Stimulated activated CD4-positive, alpha-beta T cell treated with anti-CD3 and anti-CD28 coated beads, Interleukin-12 subunit alpha, Interleukin-12 subunit beta, amount 100 ng/mL, for 48 hours (primary cell): ENCODE measurements at places on chromosomes 16 and 17.
A peak's percentile ranks its signal among the peaks of the same experiment; 100 is the strongest.

GRCh38 chr17:7841915-7842379 is 7.9 kb downstream of the KDM6B start:
- DNase-seq: peak; percentile 77

DNA sequence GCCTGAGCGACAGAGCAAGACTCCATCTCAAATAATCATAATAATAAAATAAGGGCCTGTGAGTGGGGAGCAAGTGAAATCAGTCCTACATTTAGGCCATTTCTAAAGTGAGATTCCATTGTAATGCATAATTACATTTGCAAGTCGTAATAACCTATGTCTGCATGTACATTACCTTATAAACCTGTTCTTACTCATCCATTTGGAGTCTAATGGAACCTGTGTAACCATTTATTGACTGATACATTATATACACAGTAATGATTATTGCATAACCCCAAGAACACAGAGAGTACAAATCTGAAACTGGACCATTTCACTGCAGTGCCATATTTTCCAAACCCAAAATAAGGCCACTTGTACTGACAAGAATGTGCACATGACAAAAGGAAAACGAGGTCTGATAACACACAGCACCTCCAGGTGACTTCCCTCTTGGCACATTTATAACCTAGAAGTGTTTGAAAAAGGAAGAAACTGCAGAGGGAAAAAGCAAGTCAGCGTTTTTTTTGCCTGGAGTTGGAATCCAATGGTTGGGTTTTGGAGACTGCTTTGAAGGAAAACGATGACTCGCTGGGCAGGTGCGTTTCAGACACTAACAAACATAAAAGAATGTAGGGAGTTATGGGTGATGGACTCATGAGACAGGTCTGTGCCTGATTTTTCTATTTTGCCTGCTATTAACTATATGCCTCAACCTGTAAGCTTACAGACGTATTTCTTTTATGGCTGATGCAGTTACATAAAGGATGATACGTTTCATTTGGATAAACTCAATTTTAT is 63.6 kb upstream of the KIFC3 start:
- DNase-seq: no peak

DNA sequence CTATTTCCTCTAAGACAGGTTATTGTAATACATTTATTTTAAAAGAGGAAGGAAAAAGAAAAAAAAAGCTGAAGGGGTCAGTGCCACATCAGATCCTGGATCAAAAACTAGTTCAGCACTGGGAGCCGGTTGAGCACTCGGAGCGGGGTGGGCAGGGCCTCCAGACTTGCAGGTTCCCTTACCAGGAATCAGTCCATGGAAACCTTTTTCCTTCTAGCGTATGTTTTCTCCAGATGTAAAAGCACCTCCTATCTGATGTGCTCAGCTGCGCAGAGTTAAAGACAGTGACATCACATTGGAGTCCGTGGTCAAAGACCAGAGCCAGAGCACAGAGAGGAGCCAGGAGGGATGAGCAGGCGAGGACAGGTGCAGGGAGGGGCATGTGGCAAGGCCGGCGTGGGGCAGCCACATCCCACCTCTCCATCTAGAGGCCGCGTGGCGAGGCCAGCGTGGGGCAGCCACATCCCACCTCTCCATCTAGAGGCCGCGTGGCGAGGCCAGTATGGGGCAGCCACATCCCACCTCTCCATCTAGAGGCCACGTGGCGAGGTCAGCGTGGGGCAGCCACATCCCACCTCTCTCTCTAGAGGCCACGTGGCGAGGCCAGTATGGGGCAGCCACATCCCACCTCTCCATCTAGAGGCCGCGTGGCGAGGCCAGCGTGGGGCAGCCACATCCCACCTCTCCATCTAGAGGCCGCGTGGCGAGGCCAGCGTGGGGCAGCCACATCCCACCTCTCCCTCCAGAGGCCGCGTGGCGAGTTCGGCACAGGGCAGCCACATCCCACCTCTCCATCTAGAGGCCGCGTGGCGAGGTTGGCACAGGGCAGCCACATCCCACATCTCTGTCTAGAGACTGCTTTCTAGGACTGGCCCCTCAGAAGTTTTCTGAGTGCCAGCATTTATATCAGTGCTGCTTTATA is 166.8 kb upstream of the CHMP6 start:
- no peak for DNase-seq

DNA sequence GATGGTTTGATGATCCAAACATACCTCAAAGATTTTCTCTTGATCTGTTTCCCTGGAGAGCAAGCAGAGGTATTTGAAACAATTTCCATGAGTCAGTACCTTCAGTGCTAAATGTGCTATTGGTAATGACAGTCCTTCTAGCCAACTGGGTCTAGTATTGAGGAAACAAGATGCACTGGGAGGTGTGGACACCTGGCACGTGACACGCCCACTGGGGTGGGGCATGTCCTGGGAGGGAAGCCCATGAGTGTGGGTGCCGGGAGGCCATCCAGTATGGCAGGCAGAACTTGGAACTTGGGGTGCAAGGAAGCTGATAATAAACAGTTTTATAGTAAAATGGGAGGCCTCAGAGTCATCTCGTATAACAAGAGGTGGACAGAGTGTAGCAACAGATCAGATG is 17.9 kb upstream of the AKAP1 start:
- no peak for DNase-seq

DNA sequence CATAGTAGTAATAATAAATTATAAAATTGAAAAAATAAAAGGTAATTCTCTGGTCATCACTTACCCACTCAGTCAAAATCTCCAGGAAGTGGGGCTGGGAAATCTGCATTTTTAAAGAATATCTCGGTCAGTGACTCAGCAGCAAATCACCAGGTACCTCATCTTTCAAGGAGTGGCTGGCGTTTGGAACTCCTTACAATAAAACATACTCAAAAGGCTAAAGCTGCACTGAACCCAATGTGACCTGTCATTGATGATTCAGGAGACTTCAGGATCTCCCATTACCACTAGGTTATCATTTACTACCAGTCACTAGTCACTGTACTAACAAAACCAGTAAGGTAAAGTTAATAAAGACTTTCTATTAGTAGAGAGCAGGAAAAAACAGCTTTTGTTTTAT is 21.5 kb upstream of the RFFL start:
- DNase-seq: no peak

GRCh38 chr17:42760652-42761581 is at the start of gene RAMP2:
Gene RAMP2 (plus strand): TSS chr17:42761227. CDS start chr17:42761262, 35 bp downstream.
- DNase-seq: no peak

GRCh38 chr17:35743626-35744328 is 9.3 kb downstream of the GAS2L2 start:
- no peak for DNase-seq

DNA sequence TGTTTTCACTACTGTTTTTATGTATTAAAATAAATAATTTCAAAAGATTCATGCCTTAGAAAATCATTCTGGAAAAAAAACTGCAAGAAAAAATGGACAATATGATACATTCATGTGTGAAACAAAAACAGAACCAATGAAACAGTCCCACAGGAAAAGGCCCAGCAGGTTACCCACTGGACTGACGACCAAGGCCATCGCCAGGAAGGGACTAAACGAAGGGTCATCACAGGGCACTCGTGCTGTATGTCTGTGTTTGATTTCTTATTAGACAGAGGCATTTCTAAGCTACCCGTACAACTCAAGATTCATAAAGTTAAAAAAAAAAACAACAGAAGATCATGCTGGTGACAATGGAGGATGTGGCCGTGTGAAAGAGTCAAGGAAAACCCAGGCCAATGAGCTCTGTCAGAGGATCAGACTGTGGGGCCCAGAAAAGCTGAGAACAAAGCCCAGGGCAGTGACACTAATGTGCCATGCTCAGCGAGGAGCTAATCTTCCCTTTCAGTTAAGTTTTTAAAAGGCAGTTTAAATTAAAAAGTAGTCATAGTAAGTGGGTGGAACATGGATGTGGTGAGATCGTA is 31.8 kb downstream of the NSMCE1 start:
- no peak for DNase-seq

GRCh38 chr16:79532273-79532672 is 68.3 kb downstream of the MAF start:
- no peak for DNase-seq

DNA sequence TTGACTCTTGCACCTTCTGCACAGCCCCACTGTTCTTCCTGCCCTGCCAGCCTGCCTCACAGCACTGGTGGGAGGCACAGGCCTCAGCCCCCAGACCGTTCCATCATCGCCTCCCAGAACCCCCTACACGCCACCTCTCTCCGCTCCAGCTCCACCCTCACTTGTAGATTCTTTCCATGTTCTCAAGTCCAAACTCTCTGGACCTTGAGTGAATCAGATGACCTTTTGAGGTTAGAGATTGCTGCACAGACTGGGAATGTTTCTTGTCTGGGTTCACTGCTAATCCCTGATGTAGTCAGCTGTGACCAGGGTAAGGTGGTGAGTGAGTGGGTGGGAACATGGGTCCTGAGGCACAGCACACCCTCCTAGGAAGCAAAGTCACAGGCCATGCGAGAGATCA is 272.4 kb downstream of the IRF8 start:
- no peak for DNase-seq

- DNase-seq: no peak
These were observed 29.5 kb upstream of the MED9 start for GRCh38 chr17:17447264-17447663.

GRCh38 chr17:42386777-42387657 is 1.2 kb downstream of the STAT3 start:
- DNase-seq: no peak
